ENCODE measurements at places on chromosomes 12 and 14.

DNA sequence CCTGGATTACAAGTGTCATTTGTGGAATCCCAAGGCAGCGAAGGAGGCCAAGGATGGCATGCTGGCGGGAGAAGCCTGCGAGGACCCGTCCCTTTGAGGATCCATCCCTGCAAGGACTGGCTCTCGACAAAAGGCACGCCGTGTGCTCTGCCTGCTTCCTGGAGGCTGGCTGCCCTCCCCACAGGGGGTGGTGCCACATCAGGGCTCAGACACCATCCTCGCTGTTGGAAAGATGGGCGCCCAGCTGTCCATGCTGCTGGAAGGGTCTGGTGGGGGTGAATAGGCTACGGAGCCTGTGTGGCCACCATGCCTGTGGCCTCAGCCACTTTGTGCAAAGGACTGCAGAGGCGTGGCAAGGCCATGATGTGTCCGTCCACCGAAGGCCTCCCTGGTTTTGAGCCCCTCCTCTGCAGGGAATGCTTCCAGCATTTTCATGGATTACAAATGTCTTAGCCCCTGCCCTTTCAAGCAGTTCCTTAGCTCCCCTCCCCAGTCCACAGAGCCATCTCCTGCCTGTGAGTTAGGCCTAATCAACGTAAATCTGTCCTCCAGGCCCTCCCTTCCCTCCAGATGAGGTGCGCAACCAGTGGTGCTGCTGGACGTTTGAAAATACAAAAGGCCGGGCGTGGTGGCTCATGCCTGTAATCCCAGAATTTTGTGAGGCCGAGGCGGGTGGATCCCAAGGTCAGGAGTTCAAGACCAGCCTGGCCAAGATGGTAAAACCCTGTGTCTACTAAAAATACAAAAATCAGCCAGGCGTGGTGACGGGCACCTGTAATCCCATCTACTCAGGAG is 22.1 kb downstream of the ZBTB42 start:
- DNase-seq = no peak

DNA sequence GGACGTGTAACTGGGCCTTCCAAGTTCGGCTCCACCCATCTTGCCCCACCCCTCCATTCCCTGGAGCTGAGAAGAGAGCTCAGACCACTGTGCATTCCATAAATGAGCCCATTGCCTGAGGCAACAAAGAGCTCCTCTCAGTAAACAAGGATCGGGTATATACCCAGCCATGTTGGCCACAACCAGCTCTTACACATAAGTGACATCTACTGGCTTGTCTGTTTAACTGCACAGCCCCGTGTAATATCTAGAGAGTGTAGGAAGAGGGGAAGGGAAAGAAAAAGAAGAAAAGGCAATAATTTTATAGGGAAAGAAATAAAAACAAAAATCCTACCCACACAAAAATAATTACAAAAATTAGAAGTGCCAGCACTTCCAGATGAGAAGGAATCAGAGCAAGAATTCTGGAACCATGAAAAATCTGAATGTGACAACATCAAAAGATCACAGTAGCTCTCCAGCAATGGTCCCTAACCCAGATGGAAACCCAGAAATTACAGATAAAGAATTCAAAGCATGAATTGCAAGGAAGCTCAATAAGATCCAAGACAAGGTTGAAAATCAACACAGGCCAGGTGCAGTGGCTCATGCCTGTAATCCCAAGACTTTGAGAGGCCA is 308.1 kb downstream of the RPAP3 start:
- no peak for DNase-seq

- DNase-seq = no peak
Observed at GRCh38 chr14:67071506-67071905, 117.7 kb upstream of the GARIN2 start.

GRCh38 chr14:34403646-34404045 is 58.4 kb downstream of the SPTSSA start:
- no peak for DNase-seq

DNA sequence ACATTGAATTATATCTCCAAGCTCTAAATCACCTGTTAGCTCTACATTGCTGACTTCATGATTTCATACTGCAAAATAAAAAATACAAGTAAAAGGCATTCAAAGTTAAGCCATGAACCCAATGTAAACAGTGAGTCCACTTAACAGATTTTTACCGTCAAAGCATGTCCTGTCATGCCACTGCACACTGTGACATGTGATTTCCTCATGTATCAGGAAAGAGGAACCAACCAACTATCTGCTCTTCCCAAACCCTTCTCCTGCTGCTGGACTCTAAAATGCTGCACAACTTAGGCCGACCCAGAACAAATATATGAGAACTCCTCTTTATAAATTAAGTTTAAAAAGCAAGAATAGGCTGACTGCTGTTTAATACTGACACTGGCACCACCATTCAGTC is 37.5 kb downstream of the TM7SF3 start:
- no peak for DNase-seq

DNA sequence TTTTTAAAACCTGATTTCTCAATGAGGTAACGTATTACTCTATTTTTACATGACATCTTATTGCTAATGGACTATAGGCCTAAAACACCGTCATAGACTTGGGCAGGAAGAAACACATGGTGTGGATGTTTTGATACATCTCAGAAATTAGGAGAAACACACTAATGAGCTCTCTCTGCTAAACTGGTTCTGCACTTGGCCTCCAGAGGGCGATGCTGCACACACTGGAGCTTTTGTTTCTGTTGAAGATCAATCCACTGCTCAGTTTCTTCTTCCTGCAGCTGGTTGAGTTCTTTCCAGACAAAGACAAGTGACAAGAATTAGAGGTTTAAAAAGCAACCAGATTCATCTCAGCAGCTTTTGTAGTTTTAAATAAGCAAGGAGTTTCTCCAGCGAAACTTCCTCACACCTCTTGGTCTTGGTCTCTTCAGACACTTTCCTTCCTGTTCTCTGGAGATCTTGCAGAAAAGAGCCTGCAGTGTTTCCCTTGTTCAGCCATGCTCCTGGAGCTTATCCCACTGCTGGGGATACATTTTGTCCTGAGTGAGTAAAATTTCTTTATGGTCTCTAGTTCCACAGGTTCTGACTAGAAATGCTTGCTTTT is 178.5 kb upstream of the OR4E1 start:
- DNase-seq = no peak

- no peak for DNase-seq
Observed at GRCh38 chr12:65532764-65533163, 254.3 kb downstream of the MSRB3 start.

- no peak for DNase-seq
Observed at GRCh38 chr12:11482955-11483354, 87.6 kb upstream of the PRB2 start.

DNA sequence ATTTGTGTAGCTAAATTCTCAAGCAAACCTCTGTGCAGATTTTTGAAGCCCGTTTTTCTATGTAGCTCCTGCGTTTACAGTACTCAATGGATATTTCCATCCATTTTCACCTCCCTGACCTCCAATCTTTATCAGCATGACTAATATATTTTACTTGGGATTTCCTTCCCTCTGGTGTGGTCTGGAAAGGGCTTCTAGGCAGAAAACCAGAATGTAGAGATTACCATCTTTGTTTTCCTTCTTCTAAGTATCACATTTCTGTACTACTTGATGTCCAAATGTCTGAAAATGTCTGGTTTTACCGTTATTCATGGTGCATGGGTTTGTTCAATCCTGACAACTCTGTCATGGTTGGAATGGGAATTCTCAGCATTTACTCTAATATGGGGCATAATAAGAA is 907.6 kb upstream of the FLRT2 start:
- DNase-seq = no peak

DNA sequence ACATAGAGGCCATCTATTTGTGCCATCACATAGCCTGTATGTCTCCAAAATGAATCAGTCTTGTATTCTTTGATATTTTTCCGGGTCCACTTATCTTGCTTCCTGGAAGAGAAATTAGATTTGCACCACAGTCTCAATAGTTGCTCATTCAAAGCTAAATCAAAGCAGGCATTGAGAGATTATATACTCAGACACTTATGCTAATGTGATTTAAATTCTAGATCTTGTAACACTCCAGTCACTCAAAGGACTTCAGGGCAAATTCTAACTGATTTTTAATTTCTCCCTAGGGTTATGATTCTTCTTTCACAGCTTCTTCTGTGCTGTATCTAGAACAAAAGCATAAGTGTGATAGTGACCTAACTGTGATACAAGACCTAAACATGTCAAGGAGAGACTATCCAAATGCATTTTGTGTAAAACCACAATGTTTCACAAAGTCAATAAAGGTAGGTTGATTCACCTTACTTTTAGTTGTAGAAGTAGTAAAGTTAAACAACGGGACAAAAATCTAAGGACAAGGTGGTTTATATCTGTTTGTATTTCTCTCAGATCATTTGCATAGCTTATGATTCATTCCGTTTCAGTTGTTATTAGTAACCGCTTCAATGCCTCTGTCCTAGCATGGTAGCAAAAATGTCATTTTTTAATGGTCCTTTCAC is 26.8 kb downstream of the PLBD1 start:
- DNase-seq = no peak

DNA sequence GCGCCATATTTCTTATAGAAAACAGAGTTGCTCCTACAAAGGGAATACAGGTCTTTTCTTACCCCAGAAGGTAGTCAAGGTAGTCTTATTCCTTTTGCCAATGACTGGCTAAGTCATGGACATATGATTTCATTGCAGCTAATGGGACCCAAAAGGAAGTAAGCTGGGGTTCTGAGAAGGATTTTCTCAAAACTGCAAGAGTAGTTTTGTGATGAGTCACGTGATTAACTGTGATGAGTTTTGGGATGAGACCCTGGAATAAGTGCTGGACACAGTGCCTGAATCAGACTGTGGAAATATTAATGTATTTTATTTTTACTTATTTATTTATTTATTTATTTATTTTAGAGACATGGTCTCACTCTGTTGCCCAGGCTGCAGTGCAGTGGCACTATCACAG is 13.4 kb upstream of the NIN start:
- no peak for DNase-seq

DNA sequence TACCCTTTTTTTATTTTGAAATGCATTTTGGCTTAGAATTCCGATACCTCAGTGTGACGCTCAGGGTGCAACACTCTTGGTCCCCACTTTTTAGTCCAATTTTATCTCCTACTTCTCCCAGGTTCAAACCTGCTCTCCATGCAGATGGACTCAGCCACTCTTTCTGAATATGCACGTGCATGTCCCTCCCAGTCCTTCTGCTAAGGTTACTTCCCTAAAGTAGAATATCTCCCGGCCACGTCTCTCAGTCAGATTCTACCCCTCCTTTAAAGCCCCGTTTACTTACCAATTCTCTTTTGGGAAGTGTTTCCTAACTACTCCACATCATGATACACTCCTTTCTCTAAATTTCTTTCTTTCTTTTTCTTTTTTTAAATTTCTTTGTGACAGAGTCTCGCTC is 15.5 kb upstream of the PARP11 start:
- DNase-seq = no peak

- no peak for DNase-seq
Observed at GRCh38 chr12:47921907-47922306, 17.1 kb upstream of the VDR start.

DNA sequence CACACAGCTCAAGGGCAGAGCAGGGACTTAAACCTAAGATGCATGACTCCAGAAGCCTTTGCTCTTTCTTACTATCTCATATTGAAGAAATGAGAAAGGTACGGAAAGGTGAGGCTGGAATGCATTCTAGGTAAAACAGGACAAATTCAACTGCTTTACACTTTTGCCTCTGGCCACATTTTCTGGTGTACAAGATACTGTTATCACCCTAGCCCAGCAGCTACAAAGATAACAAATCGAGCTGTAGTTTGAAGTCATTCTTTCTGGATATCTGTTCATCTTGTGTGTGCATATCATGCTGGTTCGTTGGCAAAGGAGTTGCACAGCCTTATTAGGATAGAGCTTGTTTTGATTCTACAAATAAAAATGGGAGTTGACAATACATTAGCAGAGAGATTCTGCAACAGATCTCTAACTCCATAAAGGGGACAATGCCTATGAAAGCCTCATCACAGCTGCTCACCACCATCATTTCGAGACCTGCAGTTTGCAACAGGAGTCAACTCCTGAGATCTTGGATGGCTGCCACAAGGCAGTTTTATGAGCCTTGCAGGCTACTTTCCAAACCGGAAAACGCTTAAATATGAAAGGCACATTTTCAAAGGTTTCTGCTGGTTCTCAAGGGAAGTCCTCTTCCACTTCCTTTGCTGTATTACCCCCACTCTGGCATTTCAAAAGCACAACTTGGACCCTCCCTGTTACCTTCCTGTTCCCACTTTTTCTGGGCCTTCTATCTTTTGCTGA is 64.9 kb downstream of the STXBP6 start:
- no peak for DNase-seq

- no peak for DNase-seq
Observed at GRCh38 chr12:3225154-3225795, 148.1 kb downstream of the TSPAN9 start.

- no peak for DNase-seq
Observed at GRCh38 chr12:30442461-30442860, 253.2 kb downstream of the IPO8 start.

DNA sequence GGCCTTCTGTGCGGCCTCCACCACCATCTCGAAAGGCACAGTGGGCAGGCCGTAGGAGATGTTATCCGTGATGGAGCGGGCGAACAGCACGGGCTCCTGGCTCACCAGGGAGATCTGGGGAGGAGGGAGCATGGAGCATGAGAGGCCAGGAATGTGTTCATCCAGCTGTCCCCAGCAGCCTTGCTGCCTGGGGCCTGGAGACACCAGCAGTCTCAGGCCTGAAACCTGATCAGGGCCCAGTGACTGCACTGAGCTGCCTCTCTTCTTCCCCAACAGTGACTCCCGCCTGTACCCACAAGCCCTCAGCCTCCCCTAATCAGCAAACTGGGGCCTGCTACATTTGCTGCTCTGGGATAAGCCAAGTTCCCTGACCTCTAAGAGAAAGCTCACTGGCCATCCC is 30.9 kb downstream of the ABCB9 start:
- DNase-seq = no peak

GRCh38 chr14:75281654-75282019 is 3.0 kb downstream of the FOS start:
- DNase-seq = no peak

DNA sequence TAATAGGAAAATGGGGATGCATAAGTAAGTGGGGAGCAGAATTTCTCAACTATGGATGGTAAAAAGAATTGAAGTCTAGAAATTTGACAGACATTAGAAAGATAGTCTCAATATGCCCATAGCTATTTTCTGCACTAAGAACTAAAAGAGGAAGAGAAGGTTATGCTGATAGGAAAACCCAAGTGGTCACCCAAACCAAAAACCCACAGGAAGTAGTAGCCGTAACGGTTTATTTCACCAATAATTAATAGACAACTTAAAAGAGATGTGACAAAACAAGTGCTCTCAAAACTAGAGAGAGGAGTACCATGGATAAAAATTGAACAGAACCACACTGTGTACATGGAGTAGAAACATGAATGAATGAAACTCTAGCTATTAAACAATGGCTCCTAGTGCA is 295.4 kb downstream of the FSCB start:
- no peak for DNase-seq

Data from NCI-H187 treated with DMSO at 0.1 percent for 48 hours (cell line).